ENCODE measurements at places on chromosomes 3 and 15. TPM values are rescaled to one million over a fixed set of nuclear protein-coding genes. Genes with fewer than 3 reads are reported as not detected.

SATB1 gene
- polyA plus RNA-seq, result 101 TPM

FBXO40 gene
- polyA plus RNA-seq, result 0.08 TPM

MASP1 gene
- not detected for polyA plus RNA-seq

ARHGEF3 gene
- polyA plus RNA-seq, result 160 TPM

SH2D7 gene
- not detected for polyA plus RNA-seq

LPP gene
- polyA plus RNA-seq, result 27.2 TPM

HIGD2B gene
- polyA plus RNA-seq, result not detected

LARP6 gene
- polyA plus RNA-seq, result not detected

ANKRD34C gene
- polyA plus RNA-seq, result not detected

CELSR3 gene
- 0.04 TPM for polyA plus RNA-seq

XYLB gene
- polyA plus RNA-seq, result 0.47 TPM

CYP1A2 gene
- not detected for polyA plus RNA-seq

CD200R1 gene
- polyA plus RNA-seq, result 22.6 TPM

NR2F2 gene
- polyA plus RNA-seq, result not detected

GNAT1 gene
- not detected for polyA plus RNA-seq

SLC12A1 gene
- polyA plus RNA-seq, result not detected

SERINC4 gene
- 0.70 TPM for polyA plus RNA-seq

ZBED2 gene
- polyA plus RNA-seq, result 1.4 TPM

PHLDB2 gene
- polyA plus RNA-seq, result 2.8 TPM

ZNF80 gene
- polyA plus RNA-seq, result 0.34 TPM

CXCR6 gene
- polyA plus RNA-seq, result 6.1 TPM

PRR23E gene
- polyA plus RNA-seq, result not detected

BLM gene
- polyA plus RNA-seq, result 1.2 TPM

CCR8 gene
- 5.6 TPM for polyA plus RNA-seq

DUOXA2 gene
- not detected for polyA plus RNA-seq

Data from CD4-positive, alpha-beta memory T cell (primary cell).